ENCODE measurements at places on chromosomes 13 and 19. TPM values are rescaled to one million over a fixed set of nuclear protein-coding genes. Genes with fewer than 3 reads are reported as not detected.

CLC gene
- total RNA-seq = 0.30 TPM

GRCh38 chr19:39390451-39390750 lies 505 bp downstream of the PAF1 start:
- DNase-seq = no peak

DNA sequence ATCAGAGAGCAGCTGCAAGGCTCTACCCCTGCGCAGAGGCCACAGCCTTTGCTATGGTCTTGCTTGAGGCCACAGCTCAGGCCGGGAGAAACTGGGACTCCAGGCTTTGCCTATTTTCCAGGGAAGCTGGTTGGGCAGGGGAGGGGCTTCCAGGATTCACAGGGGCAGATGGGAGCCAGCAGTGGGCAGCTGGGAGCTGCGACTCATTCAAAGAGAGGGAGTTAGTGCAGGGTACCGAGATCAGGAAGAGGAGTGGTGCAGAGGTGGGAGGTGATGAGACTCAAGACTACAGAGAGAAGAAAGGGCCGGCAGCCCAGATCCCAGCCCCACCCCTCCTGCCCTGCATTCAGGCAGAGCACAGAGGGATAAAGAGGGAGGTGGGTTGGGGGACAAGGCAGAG lies 12.1 kb downstream of the ADGRE5 start:
- DNase-seq = no peak

- DNase-seq = no peak
Observed at GRCh38 chr13:41985788-41986508, 25.0 kb upstream of the VWA8 start.

GRCh38 chr19:48741129-48741999 lies 954 bp upstream of the RASIP1 start:
- peak; percentile 30 for DNase-seq

CEACAM16 gene
- total RNA-seq = not detected

DNA sequence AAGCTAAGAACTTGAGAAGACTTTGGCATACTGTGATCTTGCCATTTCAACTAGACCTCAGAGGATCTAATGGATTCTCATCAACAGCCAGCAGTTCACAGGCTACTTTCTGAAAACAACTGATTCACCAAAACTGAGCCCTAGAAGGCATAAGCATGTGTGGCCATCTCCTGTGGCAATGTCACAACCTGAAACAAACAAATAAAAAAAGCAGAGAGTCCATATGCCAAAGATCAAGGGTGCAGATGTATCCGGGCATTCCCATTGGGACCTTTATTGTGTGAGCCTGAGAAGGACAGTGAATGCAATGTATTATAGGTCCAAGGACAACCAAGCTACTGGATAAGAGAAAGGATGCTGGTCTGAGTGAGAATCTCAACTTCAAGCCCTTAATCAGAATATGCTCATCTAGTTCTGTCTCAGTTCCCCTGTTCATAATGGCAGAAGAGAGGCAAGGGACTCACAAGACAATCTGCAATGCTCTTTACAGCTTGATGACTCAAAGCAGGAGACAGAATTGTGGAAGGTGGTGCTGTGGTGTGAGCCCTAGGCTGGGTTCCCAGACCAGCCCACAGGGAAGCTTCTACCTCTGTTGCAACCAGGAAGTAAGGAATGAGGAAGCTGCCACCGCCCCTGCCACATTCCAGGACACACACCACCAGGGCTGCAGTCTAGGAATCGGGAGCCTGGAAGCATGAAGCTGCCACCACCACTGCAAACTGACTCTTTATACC lies 133.7 kb downstream of the RAP2A start:
- DNase-seq = no peak

DNA sequence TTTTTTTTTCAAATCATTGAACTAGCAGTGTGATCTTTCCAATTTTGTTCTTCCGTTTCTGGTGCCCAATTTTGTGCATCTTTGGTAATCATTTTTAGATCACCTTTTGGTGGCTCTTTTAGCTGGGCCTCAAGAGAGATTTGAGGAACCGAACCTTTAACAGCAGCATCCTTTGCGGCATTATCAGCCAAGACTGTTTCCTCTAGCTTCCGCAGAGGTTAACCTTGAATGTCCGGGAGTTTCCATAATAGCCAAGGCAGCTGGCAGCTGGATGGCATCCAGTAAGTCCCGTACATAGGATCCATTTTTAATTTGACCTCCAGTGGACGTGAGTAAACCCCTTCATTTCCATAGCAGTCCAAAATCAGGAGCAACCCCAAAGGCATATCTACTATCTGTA lies 9.6 kb downstream of the IRGC start:
- DNase-seq = no peak

- no peak for DNase-seq
Observed at GRCh38 chr19:47430041-47430802, 10.9 kb upstream of the MEIS3 start.
